ENCODE measurements at places on chromosomes 11 and 22.

- no peak for DNase-seq
Observed at GRCh38 chr11:118275176-118275575, 11.1 kb upstream of the MPZL2 start.

DNA sequence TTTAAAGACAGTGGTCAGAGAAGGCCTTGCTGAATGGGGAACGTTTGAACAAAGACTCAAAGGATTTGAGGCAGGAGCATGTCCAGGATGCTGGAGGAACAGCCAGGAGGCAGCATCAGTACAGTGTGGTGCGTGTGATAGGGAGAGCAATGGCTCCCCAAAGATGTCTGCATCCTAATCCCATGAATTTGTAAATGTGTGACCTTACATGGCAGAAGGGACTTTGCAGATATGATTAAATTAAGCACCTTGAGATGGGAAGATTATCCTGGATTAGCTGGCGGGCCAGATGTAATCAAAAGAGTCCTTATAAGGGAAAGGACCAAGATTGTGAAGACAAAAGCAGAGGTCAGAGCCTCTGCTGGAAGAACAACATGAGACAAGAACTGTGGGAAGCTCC is 24.6 kb upstream of the FAT3 start:
- DNase-seq: no peak

DNA sequence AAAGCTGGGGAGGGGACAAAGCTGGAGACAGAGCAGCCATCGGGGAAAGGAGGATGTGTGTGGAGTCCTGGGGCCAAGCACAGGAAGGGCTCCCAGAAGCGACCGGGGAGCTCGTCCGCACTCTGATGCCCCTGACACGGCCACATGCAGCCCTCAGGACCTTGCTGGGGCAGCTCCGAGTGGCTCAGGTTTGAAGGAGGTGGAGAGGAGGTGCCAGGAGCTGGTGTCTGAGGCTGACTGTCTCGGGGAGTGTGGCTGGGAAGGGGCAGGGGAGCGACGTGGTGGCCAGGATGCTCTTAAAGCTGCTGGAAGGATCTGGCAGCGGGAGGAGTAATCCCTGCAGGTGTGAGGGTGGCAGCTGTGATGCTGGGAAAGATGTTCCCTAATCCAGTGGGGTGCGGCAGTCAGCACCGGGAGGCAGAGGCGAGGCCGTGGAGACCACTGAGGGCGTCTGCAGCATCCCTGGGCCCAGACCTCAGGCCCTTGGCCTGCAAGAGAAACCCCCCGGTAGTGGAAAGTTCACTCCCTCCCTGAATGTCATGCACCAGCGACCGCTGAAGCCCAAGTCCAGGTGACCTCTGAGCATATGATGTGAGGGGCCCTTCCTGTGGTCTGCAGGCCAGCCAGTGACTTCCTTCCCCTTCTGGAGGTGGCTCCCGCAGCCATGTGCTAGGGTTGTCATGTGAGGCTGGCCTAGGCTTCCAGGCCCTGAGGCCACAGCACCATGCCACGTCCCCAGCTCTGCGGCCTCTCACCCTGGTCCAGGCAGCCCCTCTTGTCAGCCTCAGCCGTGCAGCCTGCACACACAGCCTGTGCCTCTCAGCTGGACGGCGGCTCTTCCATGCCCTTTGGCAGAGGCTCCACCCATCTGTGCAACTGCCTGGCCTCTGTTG is 17.2 kb upstream of the CTSD start:
- no peak for DNase-seq

- DNase-seq: no peak
Observed at GRCh38 chr22:50141462-50141861, 29.1 kb upstream of the PANX2 start.

GRCh38 chr11:115408036-115408921 is 95.9 kb downstream of the CADM1 start:
- no peak for DNase-seq

DNA sequence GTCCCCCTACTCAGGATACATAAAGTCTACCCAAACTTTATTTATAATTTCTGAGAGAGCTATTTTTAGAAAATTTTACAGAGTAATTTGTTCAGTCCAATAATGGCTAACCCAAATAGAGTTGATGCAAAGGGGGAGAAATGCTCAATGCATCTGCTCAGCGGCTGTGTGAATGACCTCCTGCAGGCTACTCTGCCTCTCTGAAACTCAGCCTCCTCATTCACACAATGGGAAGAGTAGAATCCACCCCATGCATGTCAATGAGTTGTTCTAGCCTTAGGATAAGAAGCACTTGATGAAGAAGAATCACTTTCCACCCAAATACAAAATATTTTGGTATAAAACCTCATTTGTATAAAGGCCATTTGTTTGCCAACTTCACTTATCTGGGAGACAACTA is 1204.0 kb downstream of the LRRC4C start:
- no peak for DNase-seq

DNA sequence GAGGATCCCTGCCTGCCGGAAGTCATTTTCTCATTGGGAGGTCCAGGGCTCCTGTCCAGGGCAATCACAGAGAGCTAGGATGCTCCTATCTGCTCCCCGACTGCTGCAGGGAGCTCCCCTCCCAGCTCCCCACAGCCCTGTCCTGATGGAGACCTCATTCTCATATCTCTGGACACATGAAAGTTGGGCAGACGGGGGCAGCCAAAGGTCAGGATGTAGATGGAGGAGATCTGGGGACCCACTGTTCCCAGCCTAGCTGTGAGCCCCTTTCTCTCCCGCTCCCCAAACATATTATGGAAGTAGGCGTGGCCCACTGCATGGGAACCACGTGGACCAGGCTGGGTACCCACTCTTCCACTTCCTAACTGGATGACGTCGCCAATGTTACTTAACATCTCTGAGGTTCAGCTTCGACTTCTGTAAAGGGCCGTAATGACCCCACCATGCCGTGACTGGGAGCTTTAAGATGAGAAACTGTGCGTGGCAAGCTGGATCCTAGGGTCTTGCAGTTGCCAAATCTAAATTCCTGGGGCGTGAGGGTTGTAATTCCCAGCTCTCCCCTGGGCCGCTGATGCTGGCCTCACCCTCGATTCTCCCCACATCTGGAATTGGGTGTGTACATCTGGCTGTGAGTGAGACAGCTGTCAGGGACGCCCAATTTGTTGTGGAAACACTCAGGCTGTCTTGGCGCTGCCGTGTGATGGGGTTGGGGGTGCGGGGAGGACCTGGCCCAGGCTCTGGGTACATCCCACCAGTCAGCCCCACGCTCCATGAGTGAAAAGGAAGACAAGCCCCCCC is 1.8 kb downstream of the CDC42EP2 start:
- DNase-seq: no peak

DNA sequence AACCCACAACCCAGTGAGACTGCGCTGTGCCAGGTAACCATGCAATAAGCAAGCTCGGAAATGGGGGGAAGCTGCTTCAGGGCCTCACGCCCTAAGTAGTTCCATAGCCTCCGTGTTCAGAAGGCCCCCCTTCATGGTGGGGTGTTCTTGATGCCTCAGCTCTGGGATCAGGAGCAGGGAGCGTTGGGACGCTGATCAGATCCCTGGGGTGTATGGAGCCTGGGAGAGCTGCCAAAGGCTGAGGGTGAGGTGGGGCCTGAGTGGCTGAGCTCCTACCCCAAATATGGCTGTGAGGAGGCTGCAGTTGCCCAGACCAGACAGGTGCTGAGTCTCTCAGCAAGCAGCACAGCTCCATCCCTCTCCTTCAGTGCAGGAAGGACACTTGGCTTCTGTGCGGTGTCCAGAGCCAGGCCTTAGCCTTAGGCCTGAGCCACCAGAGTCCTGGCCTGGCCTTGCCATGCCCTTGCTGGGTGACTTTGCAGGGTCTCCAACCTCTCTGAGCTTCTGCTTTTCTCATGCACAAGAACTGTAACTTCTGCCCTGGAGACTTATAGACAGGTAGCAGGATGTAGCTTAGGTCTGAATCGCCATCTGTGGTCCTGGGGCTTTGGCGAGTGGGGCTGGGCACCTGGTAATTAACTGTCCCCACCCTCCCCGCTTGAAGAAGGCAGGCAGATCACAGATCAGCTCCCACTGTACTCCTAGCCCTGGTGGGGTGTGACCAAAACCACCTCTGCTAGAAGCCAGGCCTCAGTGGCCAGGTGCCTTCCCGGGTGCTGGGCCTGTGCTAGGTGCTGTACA is 5.3 kb downstream of the MMP11 start:
- no peak for DNase-seq

GRCh38 chr11:110929129-110929528 is 216.9 kb upstream of the ARHGAP20 start:
- no peak for DNase-seq

GRCh38 chr11:10322830-10323792 is 18.2 kb downstream of the ADM start:
- no peak for DNase-seq

DNA sequence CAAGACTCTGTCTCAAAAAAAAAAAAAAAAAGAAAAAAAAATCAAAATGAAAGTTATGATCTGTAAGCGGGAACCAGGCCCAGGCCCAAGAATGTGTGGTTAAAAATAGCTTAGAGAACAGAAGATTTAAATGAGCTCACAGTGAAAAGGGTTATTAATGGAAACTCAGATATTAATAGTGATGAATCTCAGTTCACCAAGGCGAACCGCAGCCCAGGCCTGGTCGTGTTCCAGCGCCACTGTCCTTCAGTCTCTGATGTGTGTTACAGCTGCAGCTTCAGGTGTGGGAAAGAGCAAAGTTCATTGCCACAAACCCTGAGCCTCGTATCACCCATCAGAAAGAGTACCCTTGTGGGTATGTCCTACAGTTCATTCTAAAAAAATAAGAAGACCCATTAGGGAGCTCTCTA is 107.1 kb downstream of the GAB2 start:
- no peak for DNase-seq

GRCh38 chr22:49785841-49786471 is 41.7 kb downstream of the BRD1 start:
- DNase-seq: no peak

- no peak for DNase-seq
Observed at GRCh38 chr22:18935889-18936529, at the start of gene PRODH. TSS of gene PRODH (minus strand) at chr22:18936293. CDS start at chr22:18936287, 6 bp downstream.

DNA sequence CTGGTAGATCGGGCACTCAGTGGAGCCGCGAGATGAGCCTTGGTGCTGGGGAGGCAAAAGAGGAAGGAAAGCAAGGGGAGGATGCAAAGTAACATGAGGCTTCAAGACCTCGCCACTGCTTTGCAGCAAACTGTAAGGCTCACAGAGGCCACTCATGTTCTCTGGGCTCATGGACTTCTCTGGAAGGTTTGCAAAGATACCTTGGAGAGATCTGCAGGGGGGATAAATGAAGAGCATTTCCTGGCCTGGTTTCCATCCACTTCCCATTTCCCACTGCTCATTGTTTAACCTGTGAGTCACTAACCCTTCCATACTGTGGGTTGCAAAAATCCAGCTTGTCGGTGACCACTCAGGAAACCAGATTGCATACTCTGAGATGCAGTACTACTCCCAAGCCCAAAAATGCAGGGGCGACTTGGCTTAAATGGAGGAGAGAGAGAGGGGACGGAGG is 38.5 kb downstream of the OSBP2 start:
- no peak for DNase-seq

- DNase-seq: no peak
Observed at GRCh38 chr11:9263840-9264315, 1.3 kb downstream of the DENND5A start.

GRCh38 chr11:68958211-68958610 is 22.6 kb downstream of the MRGPRD start:
- no peak for DNase-seq

GRCh38 chr11:22786475-22786874 is 43.1 kb downstream of the SVIP start:
- DNase-seq: no peak

- DNase-seq: no peak
Observed at GRCh38 chr11:12813371-12814225, 139.4 kb downstream of the TEAD1 start.

DNA sequence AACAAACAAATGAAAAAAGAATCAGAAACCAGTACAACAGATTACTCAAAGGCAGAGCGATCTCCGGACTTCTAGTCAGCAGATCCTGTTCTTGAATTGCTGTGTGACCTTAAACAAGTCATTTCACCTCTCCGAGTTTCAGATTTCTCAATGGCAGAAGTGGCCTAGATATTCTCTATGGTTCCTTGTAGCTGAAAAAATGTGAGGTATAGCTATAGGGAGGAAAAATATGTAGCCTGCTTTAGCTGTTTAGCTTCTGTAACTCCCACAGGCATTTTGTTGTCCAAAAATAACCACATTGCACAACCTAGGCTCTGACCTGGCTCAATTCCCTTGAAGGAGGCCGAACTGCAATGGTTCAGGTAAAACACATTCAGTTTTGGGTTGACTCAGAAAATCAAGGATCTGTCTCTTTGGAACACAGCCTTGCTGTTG is 100.7 kb downstream of the DBX1 start:
- no peak for DNase-seq

DNA sequence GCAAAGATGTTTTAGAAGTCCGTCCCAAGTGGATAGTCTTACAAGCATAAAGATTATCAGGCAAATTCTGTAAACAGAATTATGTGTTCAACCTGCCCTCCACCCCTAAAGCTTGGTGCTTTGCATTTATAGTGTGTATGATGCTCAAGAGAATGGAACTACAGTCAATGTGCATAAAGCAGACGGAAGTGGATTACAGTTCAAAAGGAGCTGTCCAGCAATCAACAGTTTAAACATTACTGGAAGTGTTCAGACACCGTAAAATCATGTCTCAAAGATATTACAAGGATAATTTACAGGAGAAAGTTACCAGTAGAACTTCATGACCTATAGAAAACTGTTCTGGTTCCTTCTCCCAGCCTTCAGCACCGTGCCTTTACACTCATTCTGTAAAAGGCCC is 1.0 kb downstream of the RIC3 start:
- no peak for DNase-seq

DNA sequence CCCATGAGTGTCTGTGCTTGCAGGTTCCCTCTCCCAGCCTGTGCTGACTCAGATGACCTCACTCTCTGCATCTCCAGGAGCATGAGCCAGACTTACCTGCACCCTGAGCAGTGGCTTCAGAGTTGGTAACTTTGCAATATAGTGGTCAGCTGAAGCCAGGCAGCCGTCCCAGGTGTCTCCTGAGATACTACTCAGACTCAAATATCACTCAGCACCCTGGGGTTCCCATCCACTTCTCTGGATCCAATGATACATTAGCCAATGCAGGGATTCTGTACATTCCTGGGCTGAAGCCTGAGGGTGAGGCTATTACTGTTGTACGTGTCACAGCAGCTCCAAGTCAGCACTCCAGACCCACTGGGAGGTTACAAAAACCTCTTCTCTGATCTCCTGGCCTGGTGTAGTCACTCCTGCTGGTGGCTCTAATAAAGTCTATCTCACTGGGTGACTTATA is 87.8 kb upstream of the TOP3B start:
- no peak for DNase-seq

GRCh38 chr22:38104084-38104483 is 6.4 kb downstream of the BAIAP2L2 start:
- DNase-seq: no peak

All from stimulated activated CD8-positive, alpha-beta memory T cell treated with anti-CD3 and anti-CD28 coated beads, Interleukin-15, amount 100 ng/mL, for 1 hour (primary cell).